Activated naive CD8-positive, alpha-beta T cell treated with anti-CD3 and anti-CD28 coated beads, Interleukin-2, amount 10 ng/mL, durations not matched to agents 7 days and 5 days (primary cell): ENCODE measurements at places on chromosomes 4 and X.

- DNase-seq, result no peak
Observed at GRCh38 chr4:69568787-69569186, 70.7 kb downstream of the UGT2A2 start.

DNA sequence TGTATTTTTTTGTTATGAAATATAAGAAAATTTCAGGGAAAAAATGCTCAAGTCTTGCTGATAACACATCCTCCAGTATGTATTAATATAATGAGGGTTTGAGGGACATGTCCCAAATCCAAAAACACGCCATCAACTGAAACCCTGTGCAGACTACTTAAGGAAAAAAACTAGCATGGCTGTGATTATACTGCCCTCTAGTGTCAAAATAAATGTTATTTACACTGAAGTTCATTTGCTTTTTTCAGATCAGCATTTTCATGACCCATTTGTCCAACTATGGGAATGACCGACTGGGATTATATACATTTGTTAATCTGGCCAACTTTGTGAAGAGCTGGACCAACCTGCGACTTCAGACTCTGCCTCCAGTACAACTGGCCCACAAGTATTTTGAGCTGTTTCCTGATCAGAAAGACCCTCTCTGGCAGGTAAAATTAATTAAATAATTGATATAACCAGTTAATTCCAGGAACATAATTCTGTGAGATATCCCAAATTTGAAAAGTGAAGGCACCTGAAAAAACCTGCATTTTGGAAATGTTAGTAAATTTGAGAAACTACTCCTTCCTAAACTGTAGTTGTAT lies 128.5 kb downstream of the PRSS12 start:
- DNase-seq, result no peak

- DNase-seq, result no peak
Observed at GRCh38 chr4:2874861-2875260, 31.2 kb downstream of the ADD1 start.

DNA sequence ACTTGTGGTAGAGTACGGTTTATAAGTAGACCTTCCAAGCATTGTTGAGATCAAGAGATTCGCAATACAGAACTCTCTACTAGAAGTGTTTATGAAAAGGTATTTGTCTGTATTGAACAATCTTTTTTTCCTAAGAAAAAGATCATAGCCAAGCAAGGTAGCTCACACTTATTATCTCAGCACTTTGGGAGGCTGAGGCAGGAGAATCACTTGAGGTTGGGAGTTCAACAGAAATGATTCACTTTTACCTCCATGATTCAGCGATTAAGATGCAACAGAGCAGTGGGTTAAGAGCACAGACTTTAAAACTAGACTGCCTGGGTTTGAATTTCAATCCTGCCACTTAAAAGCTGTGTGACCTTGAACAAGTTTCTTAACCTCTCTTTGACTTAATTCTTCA lies 74.3 kb downstream of the TMEM156 start:
- DNase-seq, result no peak

- DNase-seq, result no peak
Observed at GRCh38 chr4:122658377-122658776, 37.5 kb upstream of the IL21 start.

DNA sequence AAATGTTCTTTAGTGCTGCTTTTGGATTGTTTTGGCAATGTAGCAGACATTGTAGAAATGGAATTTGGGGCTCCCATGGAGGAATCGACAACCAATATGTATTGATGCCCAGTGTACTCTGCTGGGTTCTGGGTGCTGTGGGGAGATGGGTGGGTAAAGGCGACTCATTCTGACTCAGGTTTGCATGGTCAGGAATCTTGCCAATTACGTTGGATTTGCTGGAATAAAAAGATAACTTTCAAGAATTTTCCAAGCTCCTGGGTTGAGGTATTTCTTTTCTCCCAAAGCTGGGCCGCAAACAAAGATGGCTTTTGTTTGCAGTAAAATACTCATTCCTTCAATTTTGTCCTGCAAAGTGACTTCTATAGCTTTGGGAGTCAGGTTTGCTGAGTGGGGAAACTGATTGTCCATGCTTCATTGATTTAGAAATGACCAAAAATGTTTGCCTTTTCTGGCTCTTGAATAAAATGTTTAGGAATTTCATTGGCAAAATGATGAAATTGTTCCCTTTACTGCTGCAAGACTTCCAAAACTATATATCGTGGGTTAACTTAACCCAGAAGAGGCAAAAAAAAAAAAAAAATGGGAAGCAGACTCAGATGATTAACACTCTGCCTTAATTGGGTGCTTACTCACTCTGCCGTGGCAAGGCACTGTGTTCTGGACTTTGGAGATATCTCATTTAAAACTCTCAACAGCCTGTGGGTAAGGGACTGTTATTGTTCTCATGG lies 57.0 kb downstream of the RTL9 start:
- no peak for DNase-seq

DNA sequence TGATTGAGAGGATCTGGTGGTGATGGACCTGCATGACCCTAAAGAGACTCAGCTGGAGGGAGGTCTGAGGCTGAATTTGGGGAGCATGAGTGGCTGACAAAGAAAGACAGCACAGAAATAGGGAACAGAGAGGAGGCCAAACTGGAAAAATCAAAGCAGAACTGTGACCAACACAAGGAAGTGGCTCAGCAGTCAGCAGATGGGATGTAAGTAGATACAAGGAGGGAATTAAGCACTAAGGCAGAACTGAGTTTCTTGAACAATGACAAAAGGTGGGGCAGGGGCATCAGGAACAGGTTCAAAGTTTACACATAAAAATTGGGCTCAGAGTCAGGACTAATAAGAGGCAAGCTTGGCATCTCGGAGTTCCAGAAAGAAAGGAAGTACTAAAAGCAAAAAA lies 144.3 kb upstream of the KLF3 start:
- DNase-seq, result no peak

DNA sequence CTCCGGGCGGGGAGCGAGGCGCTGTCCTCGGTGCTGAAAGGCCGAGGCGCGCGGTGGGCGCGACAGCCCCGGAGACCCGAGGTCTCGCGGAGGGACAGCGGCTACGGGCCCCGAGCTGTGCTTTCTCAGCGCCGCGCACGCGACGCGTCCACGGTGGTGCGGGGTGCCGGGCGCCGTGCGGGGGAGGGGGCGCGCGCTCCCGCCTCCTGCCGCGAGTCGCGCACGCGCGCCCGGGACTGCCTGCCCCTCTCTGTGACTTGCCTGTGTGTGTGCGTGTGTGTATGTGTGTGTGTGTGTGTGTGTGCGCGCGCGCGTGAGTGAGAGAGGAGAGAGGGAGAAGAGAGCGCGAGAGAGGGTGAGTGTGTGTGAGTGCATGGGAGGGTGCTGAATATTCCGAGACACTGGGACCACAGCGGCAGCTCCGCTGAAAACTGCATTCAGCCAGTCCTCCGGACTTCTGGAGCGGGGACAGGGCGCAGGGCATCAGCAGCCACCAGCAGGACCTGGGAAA lies at the start of gene GRIA2:
TSS of gene GRIA2 (plus strand) at position 358 of the 511 bp plus-strand sequence. CDS start 315 bp downstream, outside the sequence.
- DNase-seq, result peak; percentile 65

GRCh38 chr4:8050555-8051206 lies 107.9 kb downstream of the ABLIM2 start:
- no peak for DNase-seq

DNA sequence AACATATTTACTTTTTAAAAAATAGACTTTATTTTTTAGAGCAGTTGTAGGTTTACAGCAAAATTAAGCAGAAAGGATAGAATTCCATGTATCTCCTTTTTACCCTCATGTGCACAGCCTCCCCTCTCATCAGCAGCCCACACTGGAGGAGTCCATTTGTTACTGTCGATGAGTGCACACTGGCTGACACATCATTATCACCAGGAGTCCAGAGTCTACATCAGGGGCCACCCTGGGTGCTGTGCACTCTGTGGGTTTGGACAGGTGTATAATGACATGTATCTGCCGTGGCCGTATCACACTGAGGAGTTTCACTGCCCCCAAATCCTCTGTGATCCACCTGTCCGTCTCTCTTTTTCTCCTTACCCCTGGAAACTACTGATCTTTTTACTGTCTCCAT lies 26.3 kb downstream of the TBC1D14 start:
- DNase-seq, result no peak

GRCh38 chr4:85024671-85025070 lies 58.2 kb upstream of the WDFY3 start:
- no peak for DNase-seq

DNA sequence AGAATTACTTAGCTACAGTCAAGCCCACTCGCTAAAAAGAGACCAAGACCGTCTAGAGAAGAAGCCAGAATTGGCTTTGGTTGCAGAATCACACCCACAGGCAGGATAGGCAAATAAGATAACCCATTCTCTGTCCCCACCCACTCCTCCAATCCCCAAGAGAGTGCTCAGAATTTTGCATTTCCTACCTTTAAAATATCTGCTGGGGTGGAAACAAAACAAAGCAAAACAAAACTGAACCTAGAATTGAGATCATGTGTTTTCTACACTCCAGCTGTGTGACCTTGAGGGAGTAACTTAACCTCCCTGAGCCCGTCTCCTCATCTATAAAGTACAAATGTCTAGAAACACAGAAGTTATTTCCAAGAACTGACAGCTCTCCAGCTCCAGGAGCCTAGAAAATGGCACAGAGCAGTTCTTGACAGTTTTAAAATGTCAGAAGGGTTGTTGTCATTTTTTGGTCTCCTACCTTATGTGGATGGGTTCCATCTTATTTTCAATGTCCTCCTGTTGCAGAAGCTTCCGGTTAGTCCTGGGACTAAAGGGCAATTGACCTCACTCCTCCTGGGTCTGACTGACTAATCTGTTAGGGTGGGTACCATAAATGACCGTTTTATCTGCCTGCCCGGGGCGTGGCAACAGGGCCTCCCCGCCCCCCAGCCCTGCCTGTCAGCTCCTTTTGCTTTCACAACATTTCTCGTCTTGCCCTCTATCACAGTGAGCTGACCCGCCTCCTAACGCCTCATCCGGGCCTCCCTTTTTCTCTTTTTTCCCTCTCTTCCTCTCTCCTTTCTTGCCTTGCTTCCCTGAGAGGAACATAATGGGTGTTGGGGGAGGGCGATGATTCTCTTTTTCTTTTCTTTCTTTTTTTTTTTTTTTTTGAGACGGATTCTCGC lies 114.0 kb downstream of the RBM47 start:
- no peak for DNase-seq

DNA sequence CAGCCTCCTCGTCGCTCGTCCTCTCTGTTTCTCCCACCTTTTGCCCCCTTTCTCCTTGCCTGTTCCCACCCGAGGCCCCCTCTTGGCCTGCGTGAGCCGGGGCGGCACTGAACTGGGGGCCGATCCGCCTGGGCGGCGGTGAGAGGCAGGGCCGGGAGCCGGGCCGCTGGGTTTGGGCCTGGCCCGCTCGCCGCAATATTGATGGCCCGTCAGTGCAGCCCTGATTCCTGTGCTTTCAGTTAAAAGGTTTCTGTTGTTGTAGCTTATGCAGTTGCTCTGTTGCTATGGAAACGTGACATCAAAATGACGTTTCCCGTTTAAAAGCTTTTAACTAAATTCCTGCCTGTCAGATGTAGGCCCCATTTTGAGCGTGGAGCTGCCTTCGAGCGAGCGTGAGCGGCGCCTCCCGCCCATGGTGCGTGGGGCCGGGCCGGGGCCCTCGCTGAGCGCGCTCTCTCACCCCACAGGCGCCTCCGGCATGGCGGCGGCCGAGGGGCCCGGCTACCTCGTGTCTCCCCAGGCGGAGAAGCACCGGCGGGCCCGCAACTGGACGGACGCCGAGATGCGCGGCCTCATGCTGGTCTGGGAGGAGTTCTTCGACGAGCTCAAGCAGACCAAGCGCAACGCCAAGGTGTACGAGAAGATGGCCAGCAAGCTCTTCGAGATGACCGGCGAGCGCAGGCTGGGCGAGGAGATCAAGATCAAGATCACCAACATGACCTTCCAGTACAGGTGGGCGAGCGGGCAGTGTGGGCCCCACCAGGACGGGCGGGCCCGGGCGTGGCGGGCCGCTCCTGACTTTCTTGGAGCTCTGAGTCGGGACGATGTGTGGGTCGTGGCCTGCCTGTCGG lies at the start of gene MSANTD1:
TSS of gene MSANTD1 (plus strand) at position 349 of the 851 bp plus-strand sequence. CDS start at position 413, 64 bp downstream.
- no peak for DNase-seq

GRCh38 chr4:20418861-20419451 lies 167.3 kb downstream of the SLIT2 start:
- DNase-seq, result no peak

DNA sequence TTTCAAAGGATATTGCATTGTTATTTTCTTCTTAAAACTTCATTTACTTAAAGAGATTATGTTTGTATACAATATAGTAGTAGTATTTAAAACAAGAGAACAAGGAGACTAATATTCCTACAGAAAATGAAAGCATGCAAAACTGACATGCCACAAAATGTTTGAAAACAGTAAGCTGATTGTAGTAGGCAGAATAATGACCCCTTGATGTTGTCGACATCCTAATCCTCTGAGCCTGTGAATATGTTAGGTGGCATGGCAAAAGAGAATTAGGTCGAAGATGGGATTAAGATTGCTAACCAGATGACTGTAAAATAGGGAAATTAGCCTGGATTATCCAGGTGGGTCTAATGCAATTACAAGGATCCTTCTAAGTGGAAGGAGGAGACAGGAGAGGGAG lies 522.2 kb upstream of the NR3C2 start:
- no peak for DNase-seq

DNA sequence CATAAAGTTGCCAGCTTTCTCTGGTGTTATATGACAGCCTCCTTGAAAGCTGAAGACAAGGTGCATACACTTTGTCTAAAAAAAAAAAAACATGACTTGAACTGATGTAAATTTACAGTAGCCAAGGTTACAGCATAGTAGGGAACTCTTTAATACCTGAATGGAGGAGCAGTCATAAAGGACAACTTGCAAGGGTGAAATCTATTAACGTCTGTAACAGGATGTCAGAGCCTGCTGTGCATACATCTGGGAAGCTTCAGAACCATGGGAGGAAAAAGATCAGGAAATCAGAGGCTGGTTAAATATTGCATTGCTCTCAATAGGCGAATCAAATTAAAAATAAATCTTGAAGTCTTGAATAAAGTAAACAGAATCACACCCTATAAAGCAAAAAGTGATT lies 484.0 kb upstream of the CTSO start:
- no peak for DNase-seq

DNA sequence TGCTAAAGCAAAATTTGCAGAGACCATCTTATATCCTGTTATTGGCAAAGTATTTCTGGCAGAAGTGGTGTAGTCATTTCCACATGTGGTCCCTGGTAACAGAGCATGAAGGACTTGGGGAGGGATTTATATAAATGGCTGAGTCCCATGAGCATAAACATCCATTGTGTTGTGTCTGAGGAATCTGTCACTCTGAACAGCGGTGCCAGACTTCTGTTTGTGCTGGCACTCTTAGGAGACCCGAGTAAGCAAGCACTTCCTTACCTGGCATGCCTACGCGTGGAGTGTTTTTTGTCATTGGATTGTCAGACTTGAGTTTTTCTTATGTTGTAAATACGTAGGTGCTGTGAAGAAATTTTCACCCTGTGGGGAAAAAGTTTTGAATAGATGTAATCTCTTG lies 285.9 kb downstream of the ARHGAP10 start:
- DNase-seq, result no peak

- DNase-seq, result no peak
Observed at GRCh38 chrX:122972604-122973003, 211.5 kb upstream of the GRIA3 start.
